ENCODE measurements at places on chromosomes 3 and 15. TPM values are rescaled to one million over a fixed set of nuclear protein-coding genes. Genes with fewer than 3 reads are reported as not detected.
A peak's percentile ranks its signal among the peaks of the same experiment; 100 is the strongest.

DNA sequence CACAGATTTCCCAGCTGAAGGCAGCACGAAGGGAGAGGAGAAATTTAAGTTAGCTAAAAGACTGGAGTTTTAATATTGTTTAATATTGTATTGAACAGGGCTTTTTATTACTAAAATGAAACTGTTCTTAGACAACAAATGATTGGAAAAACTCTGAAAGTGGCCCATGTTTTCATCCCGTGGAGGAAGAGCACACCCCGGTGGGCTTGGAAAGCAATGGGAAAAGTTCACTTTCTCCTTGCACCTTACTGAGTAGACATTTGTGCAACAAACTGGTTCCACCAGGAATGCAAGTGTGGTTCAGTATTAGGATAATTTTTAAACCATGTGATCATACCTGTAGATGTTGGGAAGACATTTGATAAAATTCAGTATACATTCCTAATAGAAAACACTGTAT, 8.2 kb upstream of the ESYT3 start:
- no peaks in the 10 kb centered on the region for H3K27me3 ChIP-seq
- H3K4me1 ChIP-seq, result no peaks in the 10 kb centered on the region
- H3K4me3 ChIP-seq, result no peak overlapping the region
- peak; percentile 28 for DNase-seq
- H3K27ac ChIP-seq, result no peak overlapping the region

GRCh38 chr3:37319784-37320183, 145.4 kb upstream of the LRRFIP2 start:
- no peak overlapping the region for H3K4me3 ChIP-seq
- H3K27ac ChIP-seq, result no peak overlapping the region
- H3K27me3 ChIP-seq, result no peaks in the 10 kb centered on the region
- H3K4me1 ChIP-seq, result no peaks in the 10 kb centered on the region
- DNase-seq, result no peak

GRCh38 chr3:27554706-27555105, 70.5 kb upstream of the SLC4A7 start:
- H3K4me3 ChIP-seq, result no peak overlapping the region
- H3K4me1 ChIP-seq, result peaks cover 13% of the 10 kb centered on the region
- DNase-seq, result no peak
- no peaks in the 10 kb centered on the region for H3K36me3 ChIP-seq
- H3K27ac ChIP-seq, result no peak overlapping the region
- H3K27me3 ChIP-seq, result no peaks in the 10 kb centered on the region

GRCh38 chr3:165210132-165210531, 13.9 kb upstream of the SLITRK3 start:
- no peaks in the 10 kb centered on the region for H3K4me1 ChIP-seq
- H3K27ac ChIP-seq, result no peak overlapping the region
- no peaks in the 10 kb centered on the region for H3K36me3 ChIP-seq
- no peak overlapping the region for H3K4me3 ChIP-seq
- DNase-seq, result peak; percentile 7
- H3K27me3 ChIP-seq, result no peaks in the 10 kb centered on the region

DNA sequence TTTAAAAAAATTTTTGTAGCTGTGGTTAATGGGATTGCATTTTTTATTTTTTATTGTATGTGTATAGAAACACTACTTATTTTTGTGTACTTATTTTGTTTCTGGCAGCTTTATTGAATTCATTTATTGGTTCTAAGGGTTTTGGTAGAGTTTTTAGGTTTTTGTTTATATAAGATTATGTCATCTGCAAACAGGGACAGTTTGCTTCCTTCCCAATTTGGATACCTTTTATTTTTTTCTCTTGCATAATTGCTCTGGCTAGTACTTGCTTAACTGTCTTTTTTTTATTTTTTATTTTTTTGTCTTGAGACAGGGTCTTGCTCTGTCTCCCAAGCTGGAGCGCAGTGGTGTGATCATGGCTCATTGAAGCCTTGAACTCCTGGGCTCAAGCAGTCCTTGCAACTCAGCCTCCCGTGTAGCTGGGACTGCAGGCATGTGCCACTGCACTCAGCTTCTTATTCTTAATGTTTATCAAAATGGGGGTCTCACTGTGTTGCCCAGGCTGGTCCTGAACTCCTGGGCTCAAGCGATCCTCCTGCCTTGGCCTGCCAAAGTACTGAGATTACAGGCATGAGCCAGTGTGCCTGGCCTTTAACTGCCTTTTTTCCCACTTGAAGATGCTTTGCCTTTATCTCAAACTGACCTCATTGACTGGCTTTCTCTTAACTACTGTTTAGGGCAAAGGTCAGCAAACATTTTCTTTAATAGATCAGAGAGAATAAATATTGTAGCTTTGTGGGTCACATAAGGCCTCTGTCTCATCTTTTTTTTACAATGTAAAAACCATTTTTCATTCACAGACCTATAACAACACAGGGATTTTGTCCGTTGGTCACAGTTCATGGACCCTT, 8.6 kb downstream of the TFG start:
- H3K27ac ChIP-seq, result no peak overlapping the region
- no peak for DNase-seq
- H3K36me3 ChIP-seq, result peaks cover 44% of the 10 kb centered on the region
- H3K4me3 ChIP-seq, result no peak overlapping the region
- H3K4me1 ChIP-seq, result no peaks in the 10 kb centered on the region

GRCh38 chr3:126998728-126999127, 15.8 kb downstream of the PLXNA1 start:
- no peak for DNase-seq
- H3K27ac ChIP-seq, result no peak overlapping the region
- no peak overlapping the region for H3K4me3 ChIP-seq
- no peaks in the 10 kb centered on the region for H3K4me1 ChIP-seq

The TM4SF18 gene
- total RNA-seq, result 0.34 TPM

The HCN4 gene
- total RNA-seq, result 1.7 TPM

DNA sequence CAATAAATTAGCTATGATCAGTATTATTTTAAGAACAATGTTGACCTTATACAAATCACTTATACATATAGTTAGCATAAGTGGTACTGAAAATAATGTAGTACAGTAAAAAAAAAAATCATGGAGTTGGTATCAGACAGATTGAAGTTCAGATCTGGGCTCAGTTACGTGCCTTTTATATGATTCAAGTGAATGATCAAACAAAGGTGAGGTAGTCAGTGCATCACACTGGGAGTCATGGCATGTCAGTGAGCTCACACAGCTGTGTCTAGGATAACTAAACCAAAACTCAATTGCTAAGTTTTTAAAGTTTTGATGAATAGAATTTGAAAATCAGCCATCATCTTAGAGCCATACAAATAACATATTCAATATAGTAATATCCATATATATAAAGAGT, 11.2 kb upstream of the CCR8 start:
- no peaks in the 10 kb centered on the region for H3K4me1 ChIP-seq
- no peak overlapping the region for H3K4me3 ChIP-seq
- H3K27me3 ChIP-seq, result no peaks in the 10 kb centered on the region
